ENCODE measurements at places on chromosomes 4 and X. TPM values are rescaled to one million over a fixed set of nuclear protein-coding genes. Genes with fewer than 3 reads are reported as not detected.

DNA sequence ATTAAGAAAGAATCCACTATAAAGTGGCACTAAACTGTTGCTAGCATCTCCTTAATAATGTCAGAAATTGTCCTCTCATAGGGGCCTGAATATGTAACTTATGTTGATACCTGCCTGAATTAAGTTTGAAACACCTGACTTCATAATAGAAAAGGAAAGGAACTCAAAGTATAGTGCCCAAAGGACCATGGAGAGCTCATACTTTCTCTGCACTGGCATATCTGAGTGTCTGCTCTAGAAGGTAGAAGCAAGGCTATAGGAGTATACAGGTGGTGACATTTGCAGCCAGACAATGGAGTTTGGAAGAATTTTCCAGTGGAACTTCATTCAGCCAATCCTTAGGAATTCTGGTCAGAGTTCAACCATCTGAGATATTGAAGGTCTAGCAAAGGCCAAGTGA is 988.9 kb downstream of the RAB28 start:
- no peaks in the 10 kb centered on the region for H3K27me3 ChIP-seq
- H3K27ac ChIP-seq: no peak overlapping the region
- H3K36me3 ChIP-seq: no peaks in the 10 kb centered on the region
- H3K4me3 ChIP-seq: no peak overlapping the region
- no peaks in the 10 kb centered on the region for H3K4me1 ChIP-seq
- DNase-seq: no peak

The CSN1S1 gene
- total RNA-seq: not detected

DNA sequence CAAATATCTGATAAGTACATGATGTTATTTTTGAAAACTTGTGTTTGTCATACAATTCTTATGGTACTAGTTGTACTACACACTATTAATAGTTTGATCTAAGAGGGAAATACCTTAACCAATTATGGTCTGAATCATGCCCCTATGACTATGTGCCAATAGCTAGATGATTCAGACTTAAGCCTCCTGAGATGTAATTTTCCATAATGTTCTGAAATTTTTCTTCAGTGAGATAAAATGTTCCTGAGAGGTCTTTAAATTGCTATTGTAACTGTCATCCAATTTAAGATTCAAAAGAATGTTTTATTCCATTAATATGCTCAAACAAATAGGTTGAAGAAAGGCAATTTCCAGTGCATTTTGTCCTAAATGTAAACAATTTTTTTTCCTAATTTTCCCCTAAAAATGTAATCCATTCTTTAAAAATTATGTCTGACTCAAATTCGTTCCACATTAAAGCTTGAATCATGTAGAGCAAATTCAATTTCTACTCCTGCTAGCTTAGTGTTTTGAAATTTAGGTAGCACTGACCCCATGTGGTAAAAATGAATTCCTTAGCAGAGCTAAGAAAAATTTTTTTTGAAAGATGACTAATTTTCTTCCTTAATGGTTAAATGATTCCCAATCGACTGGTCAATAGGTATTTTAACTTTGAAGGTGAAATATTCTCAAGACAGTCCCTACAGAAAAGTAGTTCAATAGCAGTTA is 49.1 kb downstream of the APOOL start:
- H3K27me3 ChIP-seq: no peaks in the 10 kb centered on the region
- no peak for DNase-seq
- H3K4me1 ChIP-seq: peaks cover 3% of the 10 kb centered on the region

DNA sequence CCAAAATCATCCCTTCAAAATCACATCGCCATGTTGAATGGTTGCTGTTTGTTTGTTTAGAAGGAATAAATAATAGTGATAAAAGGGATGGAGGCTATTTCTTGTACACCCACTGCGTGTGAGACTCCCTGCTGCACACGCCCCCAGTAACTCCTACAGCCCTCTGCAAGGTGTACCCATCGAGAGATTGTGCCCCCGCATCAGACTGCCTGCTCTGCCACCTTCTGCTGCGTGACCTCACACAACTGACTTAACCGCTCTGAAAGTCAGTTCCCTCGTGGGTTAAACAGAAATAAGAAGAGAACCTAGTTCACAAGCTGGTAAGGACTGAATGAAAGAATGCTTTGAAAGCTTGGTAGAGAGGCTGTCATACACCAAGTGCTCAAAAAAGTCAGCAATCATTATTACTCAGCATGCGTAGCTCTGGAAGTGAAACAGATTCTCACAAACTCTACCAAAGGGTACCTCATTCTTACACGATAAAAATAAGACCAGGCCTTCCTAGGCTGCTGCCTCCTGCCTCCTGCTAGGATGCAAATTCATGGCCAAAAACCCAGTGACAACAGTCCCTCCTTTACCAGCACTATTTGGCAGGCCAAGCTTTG is 147.1 kb downstream of the CPEB2 start:
- H3K27ac ChIP-seq: peak overlapping the region; percentile 46
- H3K4me1 ChIP-seq: peaks cover 2% of the 10 kb centered on the region
- H3K27me3 ChIP-seq: no peaks in the 10 kb centered on the region
- H3K36me3 ChIP-seq: no peaks in the 10 kb centered on the region
- no peak for DNase-seq

GRCh38 chrX:3307881-3308280 is 38.6 kb downstream of the MXRA5 start:
- no peaks in the 10 kb centered on the region for H3K27me3 ChIP-seq
- H3K4me3 ChIP-seq: no peak overlapping the region
- no peak for DNase-seq
- no peaks in the 10 kb centered on the region for H3K4me1 ChIP-seq
- no peaks in the 10 kb centered on the region for H3K36me3 ChIP-seq
- no peak overlapping the region for H3K27ac ChIP-seq

DNA sequence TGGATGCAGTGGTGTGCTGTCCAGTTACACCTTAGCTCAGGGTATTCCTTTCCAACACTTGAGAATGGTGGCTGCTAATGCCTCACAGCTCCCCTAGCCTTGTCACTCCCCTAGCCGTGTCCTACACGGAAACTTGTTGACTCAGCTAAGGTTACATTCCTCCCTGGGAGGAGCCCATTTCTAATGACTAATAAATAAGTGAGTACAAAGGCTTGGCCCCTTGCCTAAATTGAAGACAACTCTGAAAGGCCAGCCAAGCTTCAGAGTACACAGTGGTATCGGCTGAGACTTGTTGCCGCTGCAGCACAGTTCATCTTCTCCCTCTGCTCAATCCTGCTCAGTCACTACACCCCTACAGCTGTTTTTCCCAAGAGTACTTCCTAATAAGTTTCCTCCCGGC is 21.2 kb upstream of the SLC25A31 start:
- H3K27ac ChIP-seq: no peak overlapping the region
- H3K4me1 ChIP-seq: no peaks in the 10 kb centered on the region
- DNase-seq: no peak
- H3K27me3 ChIP-seq: no peaks in the 10 kb centered on the region

DNA sequence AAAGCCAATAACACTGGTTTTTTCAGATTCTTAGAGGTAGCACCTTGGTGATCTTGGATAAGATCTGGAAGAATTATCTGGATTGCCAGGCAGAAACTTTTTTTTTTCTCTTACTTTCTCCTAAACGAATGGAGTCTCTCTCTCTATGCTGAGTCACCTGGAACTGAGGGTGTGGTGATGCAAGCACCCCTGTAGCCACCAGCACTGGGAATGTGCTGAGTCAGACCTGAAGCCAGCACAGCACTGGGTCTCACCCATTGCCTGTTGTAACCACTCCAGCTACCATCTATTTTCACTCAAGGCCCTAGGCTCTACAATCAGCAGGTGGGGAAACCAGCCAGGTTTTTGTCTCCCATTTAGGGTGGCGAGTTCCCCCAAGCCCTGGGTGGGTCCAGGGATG is 923.8 kb downstream of the RAPGEF2 start:
- H3K36me3 ChIP-seq: no peaks in the 10 kb centered on the region
- H3K27me3 ChIP-seq: no peaks in the 10 kb centered on the region
- DNase-seq: no peak

DNA sequence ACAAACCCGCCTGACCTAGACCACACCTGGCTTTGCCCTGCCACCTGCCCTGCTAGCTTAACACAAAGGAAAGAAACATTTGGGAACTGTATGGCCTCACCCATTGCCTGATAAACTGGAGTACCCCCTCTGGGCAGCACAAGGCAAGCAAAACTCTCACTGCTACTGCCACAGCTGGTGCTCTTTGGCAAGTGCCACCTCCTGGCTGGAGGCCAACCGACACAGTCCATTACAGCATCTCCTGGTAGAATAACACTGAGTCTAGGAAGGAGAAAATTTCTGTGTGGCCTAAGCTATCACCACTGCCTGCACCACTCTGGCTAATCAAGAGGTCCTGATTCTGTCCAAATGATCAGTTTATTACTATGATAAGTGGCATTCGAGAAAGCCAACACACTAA is 18.9 kb upstream of the SPANXN3 start:
- no peaks in the 10 kb centered on the region for H3K36me3 ChIP-seq
- H3K27me3 ChIP-seq: no peaks in the 10 kb centered on the region
- H3K4me1 ChIP-seq: no peaks in the 10 kb centered on the region
- no peak overlapping the region for H3K27ac ChIP-seq

GRCh38 chr4:103754844-103755243 is 35.1 kb upstream of the TACR3 start:
- H3K36me3 ChIP-seq: no peaks in the 10 kb centered on the region
- no peak overlapping the region for H3K27ac ChIP-seq
- no peaks in the 10 kb centered on the region for H3K4me1 ChIP-seq
- no peak for DNase-seq
- no peaks in the 10 kb centered on the region for H3K27me3 ChIP-seq

DNA sequence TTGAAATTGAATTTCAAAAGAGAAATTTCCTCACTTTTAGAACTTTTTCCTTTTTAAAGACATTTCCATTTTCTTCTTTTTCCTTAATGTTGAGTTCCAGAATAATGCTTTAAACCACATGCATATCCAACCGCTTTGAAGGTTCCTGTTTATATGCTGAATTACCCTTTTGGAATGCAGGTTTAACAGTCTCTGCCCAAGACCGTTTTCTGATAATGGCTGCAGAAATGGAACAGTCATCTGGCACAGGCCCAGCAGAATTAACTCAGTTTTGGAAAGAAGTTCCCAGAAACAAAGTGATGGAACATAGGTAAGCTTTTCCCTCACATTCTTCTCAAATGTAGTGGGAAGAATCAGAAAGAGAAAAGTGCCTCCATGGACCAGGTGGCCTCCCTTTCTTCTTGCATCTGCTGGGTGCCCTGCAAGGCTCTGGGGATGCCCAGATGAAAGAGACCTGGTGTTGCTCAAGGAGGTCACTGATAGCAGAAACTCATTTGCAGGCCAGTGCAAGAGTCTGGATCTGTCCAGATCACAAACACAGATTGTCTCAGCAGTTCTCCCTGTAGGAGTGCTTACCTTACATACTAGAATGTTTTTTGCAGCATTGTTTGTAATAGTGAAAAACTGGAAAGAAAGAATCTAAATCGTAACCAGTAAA is 42.9 kb downstream of the MOSPD2 start:
- DNase-seq: no peak
- H3K4me1 ChIP-seq: no peaks in the 10 kb centered on the region

Data from aorta (tissue), 5 donors.